Stimulated activated CD4-positive, alpha-beta T cell treated with anti-CD3 and anti-CD28 coated beads, TNF-alpha, amount 100 ng/mL, for 24 hours (primary cell): ENCODE measurements at places on chromosomes 6 and 20.

DNA sequence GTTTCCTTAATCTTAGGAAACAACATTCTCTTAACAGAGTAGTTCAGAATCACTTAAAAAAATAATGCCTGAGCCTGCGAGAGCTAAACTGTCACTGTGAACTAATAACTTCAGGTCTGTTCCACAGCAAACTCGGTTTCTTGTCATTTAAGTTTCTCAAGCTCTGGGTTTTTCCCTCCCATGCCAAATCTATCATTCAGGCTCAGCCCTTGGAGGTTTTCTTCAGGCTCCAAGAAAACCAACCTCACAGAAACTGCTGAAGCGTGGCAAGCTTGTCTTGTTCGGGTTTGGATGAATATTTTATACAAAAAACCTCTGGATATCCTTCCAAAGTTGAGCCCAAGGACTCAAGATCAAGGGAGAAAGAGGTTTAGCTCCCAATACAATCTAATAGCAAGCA, 99.7 kb upstream of the SNX9 start:
- no peak for DNase-seq

DNA sequence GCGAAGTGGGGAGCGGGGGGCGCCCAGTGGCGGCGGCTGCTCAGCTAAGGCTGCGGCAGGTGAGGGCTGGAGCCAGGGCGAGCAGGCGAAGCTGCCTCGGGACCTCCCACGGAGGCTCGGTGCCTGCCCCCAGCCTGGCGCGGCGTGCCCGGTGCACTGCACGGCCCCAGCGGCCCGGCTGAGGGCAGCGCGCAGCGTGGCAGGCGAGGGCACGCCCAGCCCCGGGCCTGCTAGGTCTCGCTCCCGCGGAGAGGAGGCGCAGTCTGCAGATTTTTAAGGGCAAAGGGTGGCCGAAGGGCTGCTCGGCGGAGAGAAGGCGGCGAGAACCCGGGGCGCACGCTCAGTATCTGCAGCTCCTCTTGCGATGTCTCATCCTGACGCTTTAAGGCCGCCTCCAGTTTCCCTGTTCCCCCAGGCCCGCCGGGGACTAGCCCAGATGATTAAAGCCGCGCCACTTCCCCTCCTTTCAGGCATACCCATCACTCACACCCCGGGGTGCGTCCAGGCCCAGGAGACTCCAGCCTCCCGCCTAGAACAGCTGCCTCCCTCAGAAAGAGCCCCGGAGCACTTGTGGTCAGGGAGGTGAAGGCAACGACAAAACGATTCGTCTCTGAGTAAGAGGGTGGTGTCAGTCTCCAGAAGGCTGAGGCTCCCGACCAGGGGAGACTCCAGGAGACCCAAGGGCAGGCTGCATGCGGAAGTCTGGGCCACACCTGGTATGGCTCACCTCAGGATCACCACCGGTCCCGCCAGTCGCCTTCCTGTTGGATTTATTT, at the start of gene FERMT1:
TSS of gene FERMT1 (minus strand) at position 158 of the 776 bp plus-strand sequence. CDS start 3,476 bp downstream, outside the sequence.
- DNase-seq: no peak

DNA sequence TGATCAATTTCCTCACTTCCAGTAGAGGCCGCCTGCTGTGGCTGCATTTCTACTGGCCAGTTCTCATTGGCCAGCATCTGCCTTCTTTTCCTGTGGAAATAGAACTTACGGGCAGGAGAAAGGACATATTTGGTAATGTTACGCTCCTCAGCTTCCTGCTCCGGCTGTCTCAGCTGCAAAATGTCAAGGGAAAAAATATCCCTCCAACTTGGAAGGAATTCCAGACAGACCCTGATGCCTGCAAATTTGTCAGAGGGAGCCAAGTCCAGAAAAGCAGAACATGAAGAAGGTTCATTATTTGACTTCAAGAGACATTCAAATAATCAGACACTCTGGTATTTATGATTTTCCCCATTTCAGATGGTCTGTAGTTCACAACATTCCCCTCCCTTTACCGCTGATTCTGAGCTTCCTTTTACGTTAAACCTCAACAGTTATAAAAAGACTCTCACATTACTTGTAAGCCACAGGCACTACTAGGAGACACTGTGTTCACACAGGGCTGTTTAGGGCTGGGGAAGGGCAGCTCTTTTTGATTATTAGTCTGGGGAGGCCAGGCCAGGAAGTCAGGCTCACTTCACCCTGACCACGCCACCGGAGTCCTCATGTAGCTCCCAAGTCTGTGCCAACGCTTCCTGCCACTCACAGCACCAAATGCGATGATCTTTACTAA, 179.6 kb upstream of the CCN2 start:
- no peak for DNase-seq

- no peak for DNase-seq
Measured at GRCh38 chr20:21564127-21564773, 50.4 kb upstream of the NKX2-2 start.
